ENCODE measurements at places on chromosomes 11 and 22.

- no peak for DNase-seq
Measured at GRCh38 chr11:27761356-27761755, 61.1 kb upstream of the BDNF start.

DNA sequence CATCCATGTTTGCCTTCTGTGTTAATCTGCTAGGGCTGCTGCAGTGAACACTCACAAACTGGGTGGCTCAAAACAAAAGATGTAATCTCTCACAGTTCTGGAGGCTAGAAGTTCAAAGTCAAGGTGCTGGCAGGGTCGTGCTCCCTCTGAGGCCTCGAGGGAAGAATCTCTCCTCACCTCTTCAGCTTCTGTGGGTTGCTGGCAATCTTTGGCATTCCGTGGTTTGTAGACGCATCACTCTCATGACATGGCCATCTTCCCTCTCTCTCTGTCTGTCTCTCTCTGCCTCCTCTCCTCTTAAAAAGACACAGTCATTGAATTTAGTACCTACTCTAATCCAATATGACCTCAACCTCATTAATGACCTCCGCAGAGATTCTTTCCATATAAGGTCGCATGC lies 78.8 kb downstream of the TSPAN18 start:
- no peak for DNase-seq

- no peak for DNase-seq
Measured at GRCh38 chr22:40239345-40239683, 61.6 kb downstream of the TNRC6B start.

DNA sequence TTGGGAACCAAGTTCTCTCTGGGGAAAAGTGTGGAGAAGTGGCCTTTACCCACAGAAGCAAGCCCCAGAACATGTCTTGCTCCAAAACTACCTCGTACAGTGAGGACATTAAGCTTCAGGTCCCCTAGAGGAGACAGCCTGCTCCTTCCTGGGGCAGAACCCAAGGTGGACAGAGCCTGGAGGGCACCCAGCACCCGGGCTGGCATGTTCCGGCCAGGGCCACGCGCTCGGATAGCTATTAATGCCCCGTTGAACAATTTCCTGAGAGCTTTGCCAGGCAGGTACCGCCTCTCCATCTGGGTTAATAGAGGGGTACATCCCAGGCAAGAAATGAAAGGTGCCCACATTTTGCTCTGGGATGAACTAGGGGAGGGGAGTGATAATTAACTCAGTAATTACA lies 169.0 kb upstream of the GRK3 start:
- no peak for DNase-seq

DNA sequence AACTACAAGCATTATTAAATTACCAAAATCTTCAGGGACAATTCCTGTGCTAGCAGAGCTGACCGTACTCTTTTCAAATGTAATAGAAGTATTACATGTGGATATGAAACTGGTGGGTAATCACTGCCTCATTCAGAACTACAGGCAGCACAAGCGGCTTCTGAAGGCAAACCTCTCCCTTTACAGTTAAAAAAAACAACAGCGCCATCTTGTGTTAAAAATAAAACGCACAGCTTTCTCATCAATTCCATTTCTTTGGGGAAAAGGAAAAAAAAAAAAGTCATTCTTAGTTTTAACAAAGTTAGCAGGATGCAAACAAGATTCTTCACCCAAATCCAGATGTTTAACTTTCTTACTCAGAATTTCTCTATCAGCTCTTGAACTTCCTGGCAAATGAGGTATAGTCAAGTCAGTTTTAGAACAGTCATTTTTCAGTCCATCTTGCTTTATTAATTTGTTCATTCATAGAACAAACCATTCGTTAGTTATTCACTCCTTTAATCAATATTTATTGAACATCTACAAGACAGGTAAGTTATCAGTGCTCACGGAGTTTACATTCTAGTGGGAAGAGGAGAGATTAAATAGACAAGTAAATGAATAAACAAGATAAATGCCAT lies 331.8 kb upstream of the MPPED2 start:
- no peak for DNase-seq

- no peak for DNase-seq
Measured at GRCh38 chr11:131895865-131896264, 525.5 kb downstream of the NTM start.

DNA sequence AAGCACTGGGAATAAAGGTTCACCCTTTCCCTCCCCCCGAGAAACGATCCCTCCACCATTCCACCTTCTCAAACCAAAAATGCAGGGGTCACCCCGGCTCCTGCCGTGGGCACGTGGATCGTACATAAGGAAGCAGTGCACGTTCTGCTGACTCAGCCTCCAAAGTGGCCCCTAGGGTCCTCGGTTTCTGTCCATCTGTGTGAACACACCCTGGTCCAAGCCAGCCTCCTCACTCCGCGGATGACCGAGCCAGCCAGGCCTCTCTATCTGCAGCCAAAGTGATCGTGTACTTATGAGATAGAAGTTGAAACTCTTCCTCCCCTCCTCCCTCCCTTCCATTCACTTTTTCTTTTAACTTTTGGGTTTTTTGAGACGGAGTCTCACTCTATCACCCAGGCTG lies 16.2 kb downstream of the C11orf24 start:
- no peak for DNase-seq

DNA sequence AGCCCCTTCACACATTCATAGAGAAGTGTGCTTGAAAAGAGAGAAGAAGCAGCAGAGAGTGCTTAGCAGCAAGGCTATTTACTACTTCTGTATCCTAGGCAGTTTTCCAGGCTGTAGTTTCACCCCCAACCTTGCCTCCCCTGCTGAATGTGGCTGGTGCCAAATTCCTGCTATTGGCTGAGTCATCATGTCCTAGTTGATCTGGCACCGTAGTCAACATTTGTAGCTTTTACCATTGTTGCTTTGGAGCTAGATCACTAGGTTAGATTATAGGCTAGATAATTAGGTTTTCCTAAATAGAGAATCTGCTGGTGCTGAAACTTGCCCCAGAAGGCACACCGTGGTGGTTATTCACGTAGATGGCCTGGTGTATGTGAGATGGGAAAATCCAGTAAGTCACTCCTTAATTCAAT lies 32.7 kb downstream of the ARHGAP42 start:
- DNase-seq: no peak

GRCh38 chr11:111229604-111230003 lies 15.9 kb upstream of the POU2AF2 start:
- no peak for DNase-seq

All from cortex of kidney (tissue), 1 donor.